ENCODE measurements at places on chromosomes 6 and 20. TPM values are rescaled to one million over a fixed set of nuclear protein-coding genes. Genes with fewer than 3 reads are reported as not detected.

Gene SYCP2L
- total RNA-seq = 2.2 TPM

DNA sequence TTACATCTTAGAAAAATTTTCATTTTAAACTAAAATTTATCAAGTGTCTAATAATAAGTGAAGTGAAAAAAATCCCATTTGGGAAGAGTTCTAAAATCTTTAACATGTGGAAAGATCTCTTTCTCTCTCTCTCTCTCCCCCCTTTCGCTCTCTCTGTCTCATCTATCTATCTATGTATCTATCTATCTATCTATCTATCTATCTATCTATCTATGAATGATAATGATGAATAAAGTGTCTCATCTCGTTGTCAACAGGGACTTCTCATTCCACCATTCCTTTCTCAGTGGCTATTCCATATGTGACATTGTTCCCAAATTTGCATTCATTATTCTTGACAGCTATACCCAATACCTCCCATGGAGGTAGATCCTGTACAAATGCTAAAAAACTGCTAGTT, 15.2 kb downstream of the CCDC170 start:
- no peak for DNase-seq

Gene FOXC1
- total RNA-seq = 13.2 TPM

GRCh38 chr6:32664827-32665362, 1.6 kb downstream of the HLA-DQB1 start:
- DNase-seq = no peak

DNA sequence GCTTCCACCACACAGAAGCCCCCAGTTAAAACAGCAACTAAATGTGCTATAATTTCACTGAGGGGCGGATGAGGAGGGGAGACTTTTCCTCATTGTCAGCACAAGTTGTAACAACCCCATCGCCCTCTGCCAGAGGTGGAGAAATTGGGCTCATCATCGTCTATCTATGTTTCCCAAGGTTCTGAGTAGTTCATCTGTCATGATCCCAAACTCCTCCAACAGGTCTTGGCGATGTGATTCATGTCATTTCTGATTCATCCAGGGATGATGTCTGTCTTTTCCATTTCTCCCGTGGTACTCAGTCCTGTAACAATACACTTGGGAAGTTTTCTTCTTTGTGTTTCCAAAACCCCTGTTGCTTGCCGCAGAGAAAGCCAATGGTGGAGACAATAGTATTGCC, 51.0 kb downstream of the TFAP2A start:
- no peak for DNase-seq

Gene ENPP4
- 13.8 TPM for total RNA-seq

DNA sequence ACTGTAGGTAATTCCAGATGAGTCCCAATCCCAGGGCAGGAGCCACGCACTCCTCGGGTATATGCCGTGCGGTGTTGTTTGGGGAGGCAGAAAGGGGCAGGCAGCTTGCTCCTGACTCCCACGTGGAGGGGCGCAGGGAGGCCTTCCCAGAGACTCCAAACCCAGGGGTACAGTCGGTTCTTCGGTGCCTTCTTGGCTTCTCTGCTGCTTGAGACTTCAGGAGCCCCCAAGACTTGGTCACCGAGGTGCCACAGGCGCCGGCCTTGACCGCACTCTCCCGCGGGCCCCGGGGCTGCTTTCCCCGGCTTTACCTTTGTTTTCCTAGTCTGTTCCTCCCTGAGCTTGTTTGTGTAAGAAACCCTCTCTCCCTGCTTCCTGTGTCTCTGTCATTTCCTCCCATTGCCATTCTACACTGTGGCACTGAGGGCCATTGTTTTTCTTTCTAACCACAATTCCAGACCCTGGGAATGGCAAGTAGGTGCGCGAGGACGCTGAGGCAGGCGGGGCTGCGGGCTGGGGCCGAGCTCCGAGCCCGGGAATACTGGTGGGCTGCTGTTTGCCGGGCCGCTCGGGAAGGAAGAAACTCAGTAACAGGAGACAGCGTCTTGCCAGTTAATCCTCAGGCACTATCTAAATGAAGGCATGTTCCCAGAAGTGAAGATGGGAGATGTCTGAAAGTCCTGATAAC, 215.6 kb upstream of the HEY2 start:
- DNase-seq = no peak

GRCh38 chr6:85483846-85484245, 34.0 kb downstream of the NT5E start:
- DNase-seq = no peak

Gene FAM162B
- 6.9 TPM for total RNA-seq

DNA sequence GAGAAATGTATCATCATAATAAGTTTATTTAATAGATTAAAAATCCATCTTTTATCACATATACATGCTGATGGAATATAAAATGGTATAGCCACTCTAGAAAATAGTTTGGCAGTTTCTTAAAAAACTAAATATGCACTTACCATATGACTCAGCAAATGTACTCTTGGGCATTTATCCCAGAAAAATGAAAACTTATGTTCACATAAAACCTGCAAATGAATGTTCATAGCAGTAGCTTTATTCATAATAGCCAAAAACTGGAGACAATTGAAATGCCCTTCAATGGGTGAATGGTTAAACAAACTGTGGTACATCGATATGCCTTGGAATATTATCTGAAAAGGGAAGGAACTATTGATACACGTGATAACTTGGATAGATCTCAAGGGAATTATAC, 6.4 kb upstream of the NCOA7 start:
- DNase-seq = no peak

DNA sequence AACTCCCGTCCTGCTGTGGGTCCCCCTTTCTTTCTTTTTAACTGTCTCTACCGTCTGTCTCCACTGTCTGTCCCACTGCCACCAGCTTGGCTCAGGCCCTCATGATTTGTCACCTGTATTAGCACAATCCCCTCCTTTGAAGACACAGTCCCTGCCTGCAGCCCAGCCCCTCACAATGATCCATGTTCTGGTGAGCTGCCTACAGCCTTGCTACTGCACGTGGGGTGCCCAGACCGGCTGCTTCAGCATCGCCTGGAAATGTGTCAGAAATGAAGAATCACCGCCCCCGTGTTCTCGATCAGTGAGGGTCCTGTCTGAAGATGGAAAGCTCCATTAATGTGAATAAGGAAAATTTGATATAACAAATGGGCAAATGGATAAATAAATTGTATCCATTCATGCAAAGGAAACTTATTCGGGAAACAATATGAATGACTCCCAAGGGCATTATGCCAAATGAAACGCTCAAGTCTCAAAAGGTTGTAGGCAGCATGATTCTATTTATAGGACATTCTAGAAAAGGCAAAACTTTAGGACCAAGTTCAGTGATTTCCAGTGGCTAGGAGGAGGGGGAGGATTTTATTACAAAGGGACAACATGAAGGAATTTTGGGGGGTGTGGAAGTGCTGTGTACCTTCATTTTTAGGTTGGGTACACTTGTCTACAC, 59.4 kb upstream of the CD83 start:
- DNase-seq = no peak

GRCh38 chr6:116434056-116434725, 27.0 kb upstream of the CALHM6 start:
- no peak for DNase-seq

DNA sequence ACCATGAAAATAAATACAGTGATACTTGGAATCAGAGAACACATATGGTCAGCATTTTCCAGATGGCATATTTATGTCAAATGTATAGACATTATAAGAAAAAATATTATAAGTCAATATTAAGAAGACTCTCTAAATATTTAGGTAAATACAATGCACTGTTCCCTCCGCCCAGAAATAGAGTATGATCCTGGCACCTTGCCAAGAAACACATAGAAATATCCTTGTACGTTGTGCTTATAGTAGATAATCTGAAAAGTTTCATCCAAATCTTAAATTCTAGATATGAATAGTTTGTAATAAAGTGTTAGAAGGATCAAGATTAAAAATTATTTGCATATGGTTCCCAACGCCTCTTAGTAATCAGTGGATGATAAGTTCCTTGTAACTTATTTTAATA, 645.8 kb upstream of the GJE1 start:
- DNase-seq = no peak

DNA sequence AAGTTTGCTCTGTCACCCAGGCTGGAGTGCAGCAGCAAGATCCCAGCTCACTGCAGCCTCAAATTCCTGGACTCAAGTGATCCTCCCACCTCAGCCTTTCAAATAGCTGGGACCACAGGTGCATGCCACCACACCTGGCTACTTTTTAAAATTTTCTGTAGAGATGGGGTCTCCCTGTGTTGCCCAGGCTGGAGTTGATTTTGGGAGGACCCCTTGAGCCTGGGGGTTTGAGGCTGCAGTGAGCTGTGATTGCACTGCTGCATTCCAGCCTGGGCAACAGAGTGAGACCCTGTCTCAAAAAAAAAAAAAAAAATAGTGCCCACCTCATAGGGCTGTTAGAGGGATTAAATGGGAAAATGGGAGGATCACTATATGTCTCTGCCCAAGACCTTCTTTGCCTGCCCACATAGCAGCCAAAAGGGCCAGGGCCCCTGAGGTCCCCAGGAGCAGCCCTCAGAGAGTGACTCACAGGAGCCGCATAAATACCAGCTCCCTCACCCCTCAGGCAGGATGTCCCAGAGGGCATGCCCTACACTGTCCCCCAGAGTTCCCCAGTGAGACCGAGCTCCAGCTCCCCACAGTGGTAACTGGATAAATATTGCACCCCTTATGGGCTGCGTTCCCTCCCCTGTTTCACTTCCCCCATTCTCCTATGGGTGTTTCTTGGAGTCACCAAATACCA, 11.7 kb upstream of the MDGA1 start:
- no peak for DNase-seq

- no peak for DNase-seq
Observed at GRCh38 chr6:89928604-89929003, 34.3 kb downstream of the GJA10 start.

DNA sequence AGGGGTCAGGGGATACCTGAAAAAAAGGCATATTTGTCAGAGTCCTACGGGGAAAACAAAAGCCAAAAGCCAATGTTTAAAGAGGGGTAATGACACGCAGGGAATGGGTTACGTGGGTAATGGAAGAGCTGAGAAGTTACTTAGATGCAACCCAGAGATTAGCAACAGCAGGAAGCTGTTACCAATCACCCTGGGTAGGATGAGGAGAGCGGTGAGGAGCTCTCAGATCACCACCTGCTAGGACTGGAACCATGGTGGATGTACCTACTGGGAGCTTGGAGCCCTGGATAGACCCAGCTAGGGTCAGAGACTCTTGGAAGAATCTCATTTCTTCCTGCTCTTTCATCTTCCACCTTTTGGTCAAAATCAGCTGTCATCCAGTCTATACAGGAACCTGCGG, 51.2 kb upstream of the RNF24 start:
- DNase-seq = no peak

DNA sequence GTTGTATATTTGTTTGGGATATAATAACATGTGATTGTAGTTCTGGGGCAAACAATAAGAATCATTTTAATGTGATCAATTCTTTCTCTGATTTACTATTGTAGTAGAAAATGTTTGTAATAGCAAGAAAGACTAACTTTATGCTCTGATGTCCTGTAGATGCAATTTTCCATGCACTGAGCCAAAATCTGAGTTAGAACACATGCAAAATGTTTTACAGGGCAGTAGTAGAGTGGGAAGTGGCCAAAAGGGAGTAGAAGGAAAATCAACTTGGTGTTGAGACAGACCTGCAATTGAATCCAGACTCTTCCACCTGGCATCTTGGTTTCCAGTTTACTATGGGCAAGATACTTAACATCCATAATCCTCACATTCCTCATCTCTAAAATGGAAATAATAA, 93.5 kb upstream of the BMP5 start:
- no peak for DNase-seq

Gene AHCY
- 66.9 TPM for total RNA-seq

- DNase-seq = no peak
Observed at GRCh38 chr6:23244300-23244699, 674.9 kb downstream of the HDGFL1 start.

- DNase-seq = no peak
Observed at GRCh38 chr20:40606660-40607059, 82.4 kb downstream of the MAFB start.

DNA sequence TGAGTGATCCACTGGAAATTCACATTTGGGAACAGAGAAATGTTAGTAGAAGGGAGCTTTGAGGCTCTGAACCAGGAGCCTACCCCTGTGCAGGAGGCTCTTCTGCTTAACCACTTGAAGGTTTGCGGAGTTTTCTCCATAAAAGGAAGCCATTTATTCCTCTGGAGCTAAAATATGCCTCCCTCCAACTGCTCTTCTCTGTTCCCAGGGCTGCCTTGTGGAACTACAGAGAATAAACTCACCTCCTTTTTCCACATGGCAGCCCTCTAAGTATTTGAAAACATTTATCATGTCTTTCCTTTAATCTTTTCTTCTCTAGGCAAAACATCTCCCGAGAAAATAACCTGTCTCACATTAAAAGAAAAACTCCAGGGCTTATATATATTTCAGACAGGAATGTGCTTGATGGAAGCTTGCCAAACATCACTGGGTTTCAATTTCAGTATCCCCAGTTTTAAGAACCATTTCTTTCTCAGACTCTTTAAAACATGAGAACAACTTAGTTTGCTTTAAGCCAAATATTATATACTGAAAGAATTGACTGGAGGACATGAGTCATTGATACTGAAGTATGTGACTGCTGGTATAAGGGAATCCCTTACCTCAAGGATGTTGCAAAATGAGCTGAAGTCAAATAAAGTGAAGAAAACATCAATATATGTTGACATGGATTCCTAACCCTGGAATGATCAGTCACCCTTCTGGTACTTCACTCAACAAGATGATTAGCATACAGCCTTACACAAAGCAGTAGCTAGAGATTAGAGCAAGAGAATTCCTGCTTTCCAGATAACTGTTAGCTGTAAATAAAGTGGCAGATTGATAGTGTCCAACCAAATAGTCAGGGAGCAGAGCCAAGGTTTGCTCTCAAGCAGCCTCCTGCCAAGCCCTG, 74.0 kb downstream of the ZBTB2 start:
- DNase-seq = no peak

DNA sequence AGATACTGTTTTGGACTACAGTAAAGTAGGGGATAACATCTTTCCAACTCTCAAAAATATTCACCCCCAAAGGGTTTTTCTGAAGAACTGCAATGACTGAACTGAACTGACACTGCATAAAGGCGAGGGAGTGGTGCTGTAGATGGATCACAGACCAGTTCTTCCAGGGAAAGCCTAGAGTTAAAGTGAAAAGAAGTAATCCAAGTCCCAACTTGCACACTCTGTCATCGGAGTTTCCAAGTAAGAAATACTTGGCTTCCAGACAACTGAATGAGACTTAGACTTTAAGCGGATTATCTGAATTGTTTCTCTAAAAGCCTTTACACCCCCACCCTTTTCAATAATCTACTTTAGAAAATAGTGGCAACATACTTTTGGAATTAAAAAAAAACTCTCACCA, 134.1 kb upstream of the PREP start:
- no peak for DNase-seq

Gene HLA-DOB
- 1.5 TPM for total RNA-seq

GRCh38 chr6:146281651-146282362, 252.9 kb downstream of the GRM1 start:
- no peak for DNase-seq

Gene PI3
- total RNA-seq = 5.9 TPM

Gene MEP1A
- 0.29 TPM for total RNA-seq

DNA sequence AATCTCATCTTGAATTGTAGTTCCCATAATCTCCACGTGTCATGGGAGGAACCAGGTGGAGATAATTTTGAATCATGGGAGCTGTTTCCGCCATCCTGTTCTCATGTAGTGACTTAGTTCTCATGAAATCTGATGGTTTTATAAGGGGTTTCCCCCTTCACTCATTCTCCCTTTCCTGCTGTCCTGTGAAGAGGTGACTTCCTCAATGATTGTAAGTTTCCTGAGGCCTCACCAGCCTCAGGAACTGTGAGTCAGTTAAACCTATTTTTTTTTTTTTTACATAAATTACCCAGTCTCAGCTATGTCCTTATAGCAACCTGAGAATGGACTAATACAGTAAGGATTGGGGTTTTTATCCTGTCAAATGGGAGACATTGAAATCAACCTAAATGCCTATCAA, 328.3 kb downstream of the TBC1D32 start:
- no peak for DNase-seq
